ENCODE measurements at places on chromosomes 13 and 19.

- DNase-seq = no peak
Observed at GRCh38 chr19:55354698-55355212, at the start of gene COX6B2. TSS of gene COX6B2 (minus strand) at chr19:55354719. CDS start at chr19:55354521, 198 bp downstream.

GRCh38 chr19:46728208-46728607, 11.3 kb upstream of the PRKD2 start:
- no peak for DNase-seq

DNA sequence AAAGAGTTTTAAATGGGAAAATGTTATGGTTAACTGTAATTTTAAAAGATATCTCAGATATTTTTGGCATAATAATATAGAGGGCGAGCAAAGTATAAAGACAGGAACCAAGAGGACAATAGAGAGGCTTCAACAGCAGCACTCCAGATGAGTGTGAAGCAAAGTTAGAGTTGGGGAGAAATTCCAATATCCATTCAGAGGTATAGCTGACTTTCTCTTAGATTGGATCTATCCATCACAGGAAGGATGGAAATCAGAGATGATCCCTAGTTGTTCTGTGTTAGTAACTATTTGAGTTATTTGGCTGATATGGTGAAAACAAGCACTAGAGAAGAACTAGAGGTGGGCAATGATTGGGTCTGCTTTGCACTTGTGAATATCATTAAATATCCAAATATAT, 786.0 kb upstream of the KLHL1 start:
- DNase-seq = no peak

GRCh38 chr13:112877976-112878955, 90.7 kb upstream of the MCF2L start:
- DNase-seq = no peak

- peak; percentile 75 for DNase-seq
Observed at GRCh38 chr19:2602391-2603181, 99.9 kb downstream of the GNG7 start.

DNA sequence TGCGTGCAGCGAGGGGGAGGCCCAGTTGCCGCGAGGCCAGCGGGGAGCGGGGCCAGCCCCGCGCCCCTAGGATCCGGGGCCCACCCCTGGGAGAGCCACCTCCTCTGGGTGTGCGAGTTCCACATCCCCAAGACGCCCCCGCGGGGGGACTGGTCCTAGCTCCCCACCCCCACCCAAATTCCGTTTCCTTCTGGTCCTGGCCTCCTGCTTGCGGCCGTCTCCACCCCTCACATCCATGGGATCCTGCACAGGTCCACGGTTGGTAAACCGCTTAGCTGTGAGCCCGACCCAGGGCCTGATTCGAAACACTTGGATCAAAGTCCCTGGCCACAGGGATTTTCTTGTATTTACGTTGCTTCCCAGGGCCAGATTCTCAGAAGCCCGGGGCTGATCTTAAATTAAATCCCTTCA, 324 bp upstream of the FBXO17 start:
- no peak for DNase-seq

DNA sequence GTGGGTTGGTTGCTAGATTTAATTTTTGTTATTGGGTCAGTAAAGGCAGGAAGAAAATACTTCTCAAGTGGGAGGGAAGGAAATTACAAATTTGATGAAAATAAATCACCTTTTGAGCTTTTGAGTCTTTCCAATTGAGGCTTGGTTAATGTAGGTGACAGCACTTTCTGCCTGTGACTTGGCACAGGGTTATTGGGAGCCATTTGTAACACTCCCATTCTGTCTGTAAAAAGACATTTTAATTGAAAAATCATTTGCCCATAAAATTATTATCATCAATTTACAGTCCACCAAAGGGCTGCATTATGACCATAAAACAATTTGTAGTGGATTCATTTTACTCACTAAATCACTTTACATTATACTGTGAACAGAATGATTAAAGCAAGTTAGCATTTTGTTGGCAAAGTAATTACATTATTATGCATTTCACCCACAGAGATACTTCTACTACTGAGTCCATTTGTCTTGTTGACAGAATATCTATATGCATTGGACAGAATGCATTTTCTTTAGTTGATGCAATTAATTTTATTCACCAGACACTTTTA, 974.6 kb downstream of the UQCRFS1 start:
- DNase-seq = no peak

DNA sequence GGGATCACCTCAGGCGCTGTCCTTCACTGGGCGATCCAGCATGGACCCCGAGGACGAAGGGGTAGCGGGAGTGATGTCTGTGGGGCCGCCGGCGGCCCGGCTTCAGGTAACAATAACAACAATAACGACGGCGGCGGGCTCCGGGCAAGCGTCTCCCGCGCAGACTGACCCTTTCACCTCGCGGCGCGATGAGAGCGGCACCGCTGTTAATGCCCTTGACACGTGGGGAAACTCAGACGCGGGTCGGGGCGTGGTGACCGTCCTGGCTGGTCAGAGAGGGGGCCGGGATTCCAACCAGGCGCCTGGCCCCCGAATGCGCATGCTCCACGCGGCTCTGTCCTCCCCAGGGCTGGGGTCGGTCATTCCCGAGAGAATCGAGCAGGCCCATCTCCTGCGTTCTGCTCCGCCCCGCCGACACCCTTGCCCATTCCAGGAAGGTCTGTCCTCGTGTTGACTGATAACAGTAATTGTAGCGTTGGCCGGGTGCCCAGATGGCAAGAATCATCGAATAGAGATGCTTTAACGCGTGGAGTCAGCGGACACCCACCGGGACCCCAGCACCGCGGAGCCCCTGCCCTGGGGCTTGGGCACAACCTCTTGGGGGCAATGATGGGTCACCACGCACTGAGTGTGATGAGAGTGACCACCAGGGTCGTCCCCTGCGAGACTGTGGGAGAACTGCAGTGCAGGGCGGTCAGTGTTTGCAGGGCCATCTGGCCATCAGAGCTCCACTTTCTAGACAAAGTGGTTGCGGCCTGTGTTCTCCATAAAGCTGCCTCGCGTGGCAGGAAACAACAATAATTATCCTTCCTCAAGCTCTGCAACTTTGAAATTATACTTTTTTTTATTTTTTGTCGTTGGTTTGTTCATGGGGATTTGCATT, 528 bp downstream of the ZNF8 start:
- DNase-seq = peak; percentile 73

- DNase-seq = no peak
Observed at GRCh38 chr19:43595605-43595998, 332 bp downstream of the IRGQ start.

- DNase-seq = no peak
Observed at GRCh38 chr19:10729411-10729810, 11.5 kb downstream of the DNM2 start.

- DNase-seq = no peak
Observed at GRCh38 chr19:14116525-14116917, 1.0 kb downstream of the PRKACA start.

GRCh38 chr19:53389571-53389970, 5.4 kb upstream of the ZNF765 start:
- no peak for DNase-seq

- no peak for DNase-seq
Observed at GRCh38 chr19:35279985-35280821, 2.1 kb upstream of the HAMP start.

GRCh38 chr19:54616821-54617560, 13.3 kb upstream of the LILRB1 start:
- DNase-seq = no peak
